ENCODE measurements at places on chromosomes 13 and 19. TPM values are rescaled to one million over a fixed set of nuclear protein-coding genes. Genes with fewer than 3 reads are reported as not detected.
A peak's percentile ranks its signal among the peaks of the same experiment; 100 is the strongest.

DNA sequence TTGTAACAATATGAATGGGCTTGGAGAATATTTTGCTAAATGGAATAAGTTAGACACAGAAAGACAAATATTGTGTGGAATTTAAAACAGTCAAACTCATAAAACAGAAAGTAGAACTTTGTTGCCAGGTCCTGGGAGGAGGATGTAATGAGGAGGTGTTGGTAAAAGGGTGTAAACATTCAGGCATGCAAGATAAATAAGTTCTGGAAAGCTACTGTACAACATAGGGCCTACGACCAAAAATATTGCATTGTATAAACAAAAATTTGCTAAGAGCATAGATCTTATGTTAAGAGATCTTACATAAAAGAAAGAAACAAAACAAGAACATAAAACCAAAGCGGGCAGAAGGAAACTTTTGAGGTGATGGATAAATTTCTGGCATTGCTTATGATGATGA, 1907.8 kb upstream of the PCDH20 start:
- DNase-seq, result no peak

KIR2DL4 gene
- total RNA-seq, result 0.46 TPM

DNA sequence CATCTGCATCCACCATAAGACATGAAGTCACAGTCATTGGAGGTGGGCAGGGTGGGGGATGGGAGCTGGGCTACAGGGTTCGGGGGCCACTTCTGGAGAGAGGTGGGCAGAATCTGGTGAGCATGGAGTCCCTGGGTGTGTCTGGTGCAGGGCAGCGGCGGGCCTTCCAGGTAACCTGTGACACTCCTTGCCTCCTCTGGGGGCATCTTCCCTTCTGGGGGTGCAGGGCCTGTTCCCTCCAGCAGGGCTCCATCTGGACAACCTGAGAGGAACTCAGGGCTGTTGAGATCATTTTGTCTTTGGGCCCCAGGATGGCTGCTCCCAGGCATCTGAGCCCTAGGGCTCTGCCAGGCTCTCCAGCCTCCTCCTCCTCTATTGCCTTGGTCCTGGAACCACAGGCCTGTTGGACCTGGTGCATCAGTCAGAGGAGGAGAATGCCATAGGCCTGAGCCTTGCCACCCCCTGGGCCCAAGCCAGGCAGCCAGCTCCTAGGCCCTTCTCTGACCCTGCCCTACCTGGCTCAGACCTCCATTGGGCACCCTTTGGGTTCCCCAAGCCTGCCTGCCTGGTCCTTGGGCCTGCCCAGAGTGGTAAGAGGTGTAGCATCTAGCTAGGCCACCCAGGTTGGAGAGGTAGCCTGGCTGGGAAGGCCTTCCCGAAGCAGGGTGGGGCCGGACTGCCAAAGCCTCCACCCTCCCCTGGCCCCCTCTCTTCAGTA, 13.4 kb downstream of the LYL1 start:
- DNase-seq, result no peak

DNA sequence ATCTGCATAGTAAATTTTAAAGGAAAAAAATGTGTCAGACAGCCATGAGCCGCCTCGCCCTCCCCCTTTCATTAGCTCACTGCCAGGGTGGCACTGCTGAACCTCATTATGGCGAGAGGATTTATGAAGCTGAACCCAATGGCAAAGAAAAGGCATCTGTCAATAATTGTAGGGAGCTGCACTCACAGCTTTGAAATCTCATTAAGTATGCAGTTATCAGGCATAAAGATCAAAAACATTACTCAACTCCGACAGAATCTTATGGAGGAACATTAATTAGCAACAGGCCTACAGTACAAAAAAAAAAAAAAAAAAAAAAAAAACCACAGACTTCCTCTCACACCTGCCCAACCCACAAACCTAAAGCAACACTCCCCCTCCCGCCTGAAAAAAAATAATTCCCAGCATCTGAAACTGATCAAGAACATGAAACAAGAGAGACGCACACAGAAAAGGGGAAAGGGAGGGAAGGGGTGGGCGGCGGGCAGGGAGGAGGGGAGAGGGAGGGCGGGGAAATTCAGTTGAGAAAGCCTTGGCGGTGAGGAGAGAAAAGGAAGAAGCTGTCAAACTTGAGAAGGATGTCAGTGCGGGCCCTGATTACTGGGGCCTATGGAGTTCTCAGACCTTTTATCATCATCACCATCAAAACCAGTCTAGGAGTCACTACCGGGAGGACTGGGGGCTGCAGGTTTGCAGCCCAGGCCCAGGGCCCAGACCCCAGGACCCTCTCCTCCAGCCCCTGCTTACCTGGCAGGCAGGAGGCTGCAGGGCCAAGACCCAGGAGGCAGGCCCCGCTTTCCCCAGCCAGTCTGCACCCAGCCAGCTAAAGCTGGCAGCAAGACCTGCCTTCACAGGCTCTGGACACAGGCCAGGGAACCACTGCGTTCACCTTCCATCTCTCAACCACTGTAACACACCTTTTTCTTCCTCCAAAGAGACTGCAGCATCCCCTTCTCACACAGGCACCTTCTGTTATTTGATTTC, 8.9 kb downstream of the TSHZ3 start:
- DNase-seq, result no peak

DNA sequence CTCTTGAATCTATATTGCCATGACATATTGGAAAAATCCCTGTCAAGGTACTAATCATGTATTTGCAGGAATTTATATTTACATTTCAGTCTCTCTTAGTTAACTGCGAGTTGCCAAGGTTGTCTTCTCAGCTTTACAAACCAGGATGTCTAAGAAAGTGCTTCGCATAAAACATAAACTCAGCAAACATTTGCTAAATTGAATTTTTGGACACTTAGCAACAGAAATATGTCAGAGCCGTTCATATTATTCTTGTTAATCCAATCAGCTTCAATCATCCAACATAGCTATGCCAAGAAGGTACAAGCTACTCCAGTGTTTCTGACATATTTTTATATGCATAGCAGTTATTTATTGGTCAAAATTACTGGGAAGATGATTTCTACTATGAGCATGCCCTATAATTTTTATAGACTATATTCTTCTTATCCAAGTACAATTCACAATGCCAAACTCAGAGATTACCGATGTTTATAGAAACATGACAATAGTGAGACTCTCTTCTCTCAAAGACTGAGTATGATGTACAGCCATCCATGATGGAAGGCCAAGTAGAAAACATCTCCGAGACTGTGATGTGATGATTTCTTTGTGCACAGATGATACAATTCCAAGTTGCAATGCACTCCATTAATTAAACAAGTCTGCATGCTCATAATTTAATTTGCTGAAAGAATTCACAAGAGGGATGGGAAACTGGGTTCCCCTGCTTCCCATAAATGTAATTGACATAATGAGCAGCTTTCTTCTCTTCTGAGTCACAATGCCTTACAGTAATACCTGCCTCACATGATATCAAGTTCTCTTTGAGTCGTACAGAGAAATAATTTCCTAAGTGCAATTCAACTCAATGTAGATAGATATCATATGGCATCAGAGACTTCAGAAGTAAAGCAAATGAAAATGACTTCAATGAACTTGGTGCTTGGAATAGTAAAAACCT, 776.3 kb downstream of the EFNB2 start:
- DNase-seq, result no peak

DNA sequence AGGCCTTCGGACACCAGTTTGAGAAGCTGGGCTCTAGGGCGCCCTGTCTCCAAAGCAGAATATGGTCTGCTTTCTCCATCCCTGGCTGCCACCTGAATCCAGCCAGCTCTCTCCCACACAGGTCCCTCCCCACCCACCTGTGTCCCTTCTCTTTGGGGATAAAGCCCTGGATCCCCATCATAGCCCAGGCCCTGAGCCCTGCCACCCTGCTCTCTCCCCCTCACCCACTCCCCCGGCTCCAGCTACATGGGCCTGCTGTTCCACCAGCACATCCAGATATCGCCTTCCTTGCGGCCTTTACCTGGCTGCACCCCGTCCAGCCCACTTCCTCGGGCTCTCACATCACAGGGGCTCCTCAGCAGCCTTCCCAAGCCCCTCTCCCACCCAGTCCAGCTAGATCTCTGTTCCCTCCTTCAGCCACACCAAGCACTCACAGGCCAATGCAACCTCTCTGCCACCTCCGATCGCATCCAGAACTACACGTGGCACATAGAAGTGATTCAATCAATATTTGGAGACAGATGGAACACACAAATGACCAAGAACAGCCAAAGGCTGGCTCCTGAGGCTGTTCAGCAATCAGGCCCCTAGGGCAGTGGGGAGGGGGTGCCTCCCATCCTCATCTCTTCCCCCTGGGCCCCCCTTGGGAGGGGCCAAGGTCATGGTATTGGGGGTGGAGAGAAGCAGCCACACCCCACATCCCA, 7.6 kb downstream of the AKT2 start:
- DNase-seq, result no peak

DNA sequence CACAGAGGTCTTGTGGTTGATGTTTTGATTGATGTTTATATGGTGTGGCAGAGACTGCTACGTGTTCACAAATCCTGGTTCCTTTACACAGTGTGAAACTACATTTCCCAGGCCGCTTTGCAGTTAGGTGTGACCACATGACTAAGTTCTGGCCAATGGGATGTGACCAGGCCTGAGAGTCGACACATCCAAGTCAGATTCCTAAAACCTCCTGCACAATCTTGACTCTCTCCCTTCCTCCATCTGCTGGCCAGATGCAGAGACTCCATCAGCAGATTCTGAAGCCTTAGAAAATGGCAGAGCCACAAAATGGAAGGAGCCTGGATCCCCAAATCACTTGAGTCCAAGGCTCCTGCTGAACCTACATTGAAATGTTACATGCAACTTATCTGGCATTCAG, 12.6 kb downstream of the CD37 start:
- no peak for DNase-seq

FCAR gene
- total RNA-seq, result 3.2 TPM

- DNase-seq, result no peak
Observed at GRCh38 chr19:4454747-4455718, 2.6 kb downstream of the UBXN6 start.

CLC gene
- not detected for total RNA-seq

DNA sequence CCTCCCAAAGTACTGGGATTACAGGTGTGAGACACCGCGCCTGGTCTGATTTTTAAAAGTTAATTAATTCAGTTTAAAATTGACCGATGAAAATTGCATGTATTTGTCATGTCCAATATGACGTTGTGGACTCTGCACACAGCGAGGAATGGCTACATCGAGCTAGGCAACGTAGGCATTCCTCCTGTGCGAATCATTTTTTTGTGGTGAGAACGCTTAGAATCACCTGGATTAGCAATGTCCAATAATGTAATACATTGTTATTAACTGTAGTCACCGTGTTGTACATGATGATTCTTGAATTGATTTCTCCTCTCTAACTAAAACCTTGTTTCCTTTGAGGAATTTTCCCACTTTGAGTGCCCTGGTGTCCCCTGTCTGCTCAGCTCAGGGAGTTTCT, 3.4 kb downstream of the LAIR2 start:
- DNase-seq, result no peak

MAP1S gene
- 71.4 TPM for total RNA-seq

- peak; percentile 90 for DNase-seq
Observed at GRCh38 chr19:46351241-46352041, 4.6 kb downstream of the PPP5C start.

NLRP4 gene
- total RNA-seq, result not detected

- DNase-seq, result no peak
Observed at GRCh38 chr13:60439201-60439600, 42.2 kb downstream of the TDRD3 start.

DNA sequence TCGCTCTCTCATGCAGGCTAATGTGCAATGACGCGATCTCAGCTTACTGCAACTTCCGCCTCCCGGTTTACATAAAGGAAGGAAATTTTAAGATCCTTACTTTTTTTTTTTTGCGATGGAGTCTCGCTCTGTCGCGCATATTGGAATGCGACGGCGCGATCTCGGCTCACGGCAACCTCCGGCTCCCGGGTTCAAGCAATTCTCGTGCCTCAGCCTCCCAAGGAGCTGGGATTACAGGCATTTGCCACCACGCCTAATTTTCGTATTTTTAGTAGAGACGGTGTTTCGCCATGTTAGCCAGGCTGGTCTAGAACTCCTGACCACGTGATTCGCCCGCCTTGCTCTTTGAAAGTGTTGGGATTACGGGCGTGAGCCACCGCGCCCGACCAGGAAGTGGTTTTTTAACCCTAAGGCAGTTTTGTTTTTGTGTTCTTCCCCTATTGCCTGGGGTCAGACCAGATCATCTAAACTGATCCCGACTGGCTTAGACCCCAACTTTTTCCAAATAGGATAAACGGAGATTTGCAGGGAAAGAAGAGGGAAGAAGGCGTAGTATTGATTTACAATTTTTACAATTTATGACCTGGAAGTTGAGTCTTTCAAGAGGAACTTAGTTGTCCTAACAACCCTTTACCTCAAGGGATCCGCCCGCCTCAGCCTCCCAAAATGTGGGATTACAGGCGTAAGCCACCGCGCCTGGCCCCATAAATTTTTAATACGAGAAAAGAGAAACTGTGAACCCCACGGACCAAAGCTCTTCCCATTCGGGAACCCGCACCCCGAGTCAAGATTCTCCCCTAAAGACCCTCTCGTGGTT, 142.0 kb downstream of the ZNF737 start:
- DNase-seq, result peak; percentile 82

GRCh38 chr13:98476538-98476966, 100.4 kb downstream of the STK24 start:
- DNase-seq, result peak; percentile 76

GRCh38 chr13:42354241-42355091, 82.5 kb downstream of the AKAP11 start:
- DNase-seq, result no peak

GRCh38 chr13:83048419-83048818, 833.9 kb downstream of the SLITRK1 start:
- no peak for DNase-seq

RGL3 gene
- total RNA-seq, result 54.6 TPM

DNA sequence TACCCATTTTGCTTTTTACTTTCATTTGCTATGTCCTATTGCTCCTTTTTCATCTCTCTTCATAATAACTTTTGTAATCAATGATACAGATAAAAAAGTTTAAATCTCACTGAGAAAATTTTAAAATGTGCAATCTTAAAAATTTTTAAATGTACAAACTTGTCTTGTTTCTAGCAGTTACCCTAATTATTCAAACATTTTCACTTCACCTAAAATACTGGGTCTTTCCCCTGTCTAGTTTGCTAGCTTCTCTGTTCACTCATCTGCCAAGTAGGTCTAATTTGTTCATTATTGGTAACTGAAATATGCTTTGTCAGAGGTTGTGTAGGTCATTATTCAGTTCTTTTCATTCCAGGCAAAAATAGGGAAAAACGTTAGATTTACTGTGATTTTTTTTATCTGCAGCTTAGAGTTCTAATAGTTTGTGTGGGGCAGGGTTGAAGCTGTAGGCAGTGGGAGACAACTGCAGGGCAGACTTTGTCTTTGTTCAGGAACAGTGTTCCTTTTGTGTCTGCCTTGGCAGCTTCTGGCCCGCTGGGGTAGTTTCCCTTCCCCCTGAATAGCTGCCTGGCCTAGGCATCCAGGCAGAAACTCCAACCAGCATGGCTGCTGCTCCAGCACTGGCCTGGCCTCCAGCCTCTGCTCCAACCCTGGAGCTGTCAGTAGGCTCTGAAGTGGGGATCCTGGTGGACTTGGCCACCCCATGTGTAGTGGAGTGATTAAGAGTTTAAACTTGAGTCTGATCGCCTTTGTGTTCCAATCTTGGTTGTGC, 48.5 kb downstream of the WDFY2 start:
- no peak for DNase-seq

FXYD1 gene
- total RNA-seq, result 67.6 TPM

GRCh38 chr13:36453516-36453915, 21.2 kb downstream of the CCNA1 start:
- no peak for DNase-seq

Measured in upper lobe of right lung (tissue), 1 donor.